ENCODE measurements at places on chromosomes 7 and 10. TPM values are rescaled to one million over a fixed set of nuclear protein-coding genes. Genes with fewer than 3 reads are reported as not detected.

- peak; percentile 21 for DNase-seq
Observed at GRCh38 chr10:16408379-16408778, 28.4 kb upstream of the PTER start.

HNRNPF gene
- 129 TPM for polyA plus RNA-seq

MRC1 gene
- 3.4 TPM for polyA plus RNA-seq

DEPP1 gene
- polyA plus RNA-seq = 9.6 TPM

DNA sequence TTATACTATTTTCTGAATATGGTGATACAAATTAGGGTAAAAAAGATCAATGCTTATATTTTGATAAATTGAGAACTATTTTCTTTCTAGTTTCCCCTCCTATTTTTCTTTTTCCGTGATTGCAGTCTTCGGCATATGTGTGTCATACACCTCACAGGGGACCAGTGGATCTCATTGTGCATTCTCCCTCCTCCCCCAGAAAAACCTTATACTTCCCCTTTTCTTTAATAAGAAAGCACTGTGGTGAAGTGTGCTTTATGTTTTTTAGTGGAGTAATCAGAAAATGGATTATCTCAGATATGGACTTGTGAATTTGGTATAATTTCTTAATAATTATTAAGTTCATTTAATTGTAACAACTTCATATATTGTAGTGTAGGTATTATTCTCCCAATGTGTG, 72.8 kb downstream of the BICC1 start:
- DNase-seq = no peak

PIK3CG gene
- 1.7 TPM for polyA plus RNA-seq

DNA sequence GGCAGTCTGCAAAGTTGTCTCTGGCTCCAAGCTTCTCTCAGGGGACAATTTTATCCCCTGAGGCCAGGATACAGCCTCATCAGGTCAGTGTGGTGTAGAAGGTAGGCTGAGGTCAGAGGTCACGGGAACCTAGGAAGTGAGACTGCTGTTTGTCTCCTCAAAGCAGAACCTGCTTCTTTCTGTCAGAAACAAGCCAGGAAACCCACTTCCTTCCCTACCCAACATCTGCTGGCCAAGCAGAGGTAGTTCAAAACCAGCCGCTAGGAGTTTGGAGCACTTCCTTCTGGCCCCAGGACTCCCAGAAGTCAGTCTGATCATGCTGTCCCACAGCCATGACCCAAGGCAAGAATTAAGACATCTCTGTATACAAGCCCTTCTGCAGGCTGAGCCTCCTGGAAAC, 12.2 kb downstream of the CLRN3 start:
- DNase-seq = no peak

- DNase-seq = no peak
Observed at GRCh38 chr7:138243836-138244235, 167.6 kb downstream of the AKR1D1 start.

OR2A12 gene
- not detected for polyA plus RNA-seq

GRCh38 chr10:132498562-132499366, 38.8 kb upstream of the INPP5A start:
- no peak for DNase-seq

- DNase-seq = peak; percentile 40
Observed at GRCh38 chr10:108388706-108389105, 1224.2 kb upstream of the SORCS1 start.

Measured in spinal cord (tissue), 10 donors.